ENCODE measurements at places on chromosomes 16 and 17.

DNA sequence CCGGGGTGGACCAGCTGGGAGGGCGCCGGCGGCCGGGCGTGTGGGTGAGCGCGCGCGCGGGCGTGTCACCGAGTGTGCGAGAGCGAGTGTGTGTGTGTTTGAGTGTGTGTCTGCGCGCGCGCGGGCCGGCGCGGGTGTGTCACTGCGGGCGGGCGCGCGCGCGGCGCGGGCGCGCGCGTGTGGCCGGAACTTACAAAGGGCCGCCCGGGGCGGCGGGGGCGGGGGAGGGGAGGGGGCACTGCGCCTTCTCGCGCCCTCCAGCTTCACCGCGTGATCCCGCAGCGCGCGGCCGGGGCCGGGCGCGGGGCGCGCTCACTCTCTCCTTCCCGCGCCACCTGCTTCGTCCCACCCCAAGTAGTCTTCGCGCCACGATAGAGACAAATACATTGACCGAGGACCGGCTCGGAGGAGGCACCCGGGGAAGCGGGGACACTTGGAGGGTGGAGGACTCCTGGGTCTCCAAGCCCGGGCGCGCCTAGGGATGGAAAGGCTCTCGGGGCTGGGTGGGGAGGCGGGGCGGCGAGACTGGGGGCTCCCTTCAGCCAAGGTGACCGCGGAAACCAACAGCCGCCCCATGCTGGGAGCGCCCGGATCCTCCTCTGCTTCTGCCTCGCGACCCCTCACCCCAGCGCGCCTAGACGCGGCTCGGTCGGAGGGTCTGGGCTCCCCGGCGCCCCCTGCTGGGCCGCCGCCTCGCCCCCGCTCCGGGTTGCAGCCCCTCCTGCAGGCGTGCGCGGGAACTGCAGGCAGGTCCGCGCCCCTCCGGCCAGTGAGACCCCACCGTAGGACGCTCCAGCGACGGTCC lies at the start of gene SRCIN1:
TSS of gene SRCIN1 (minus strand) at position 112 of the 805 bp plus-strand sequence. CDS start 247 bp downstream, outside the sequence.
- no peak for DNase-seq

GRCh38 chr16:400061-400591 lies 1.6 kb upstream of the DECR2 start:
- DNase-seq: no peak

GRCh38 chr17:73156166-73156840 lies 8.5 kb upstream of the SSTR2 start:
- peak; percentile 78 for DNase-seq

DNA sequence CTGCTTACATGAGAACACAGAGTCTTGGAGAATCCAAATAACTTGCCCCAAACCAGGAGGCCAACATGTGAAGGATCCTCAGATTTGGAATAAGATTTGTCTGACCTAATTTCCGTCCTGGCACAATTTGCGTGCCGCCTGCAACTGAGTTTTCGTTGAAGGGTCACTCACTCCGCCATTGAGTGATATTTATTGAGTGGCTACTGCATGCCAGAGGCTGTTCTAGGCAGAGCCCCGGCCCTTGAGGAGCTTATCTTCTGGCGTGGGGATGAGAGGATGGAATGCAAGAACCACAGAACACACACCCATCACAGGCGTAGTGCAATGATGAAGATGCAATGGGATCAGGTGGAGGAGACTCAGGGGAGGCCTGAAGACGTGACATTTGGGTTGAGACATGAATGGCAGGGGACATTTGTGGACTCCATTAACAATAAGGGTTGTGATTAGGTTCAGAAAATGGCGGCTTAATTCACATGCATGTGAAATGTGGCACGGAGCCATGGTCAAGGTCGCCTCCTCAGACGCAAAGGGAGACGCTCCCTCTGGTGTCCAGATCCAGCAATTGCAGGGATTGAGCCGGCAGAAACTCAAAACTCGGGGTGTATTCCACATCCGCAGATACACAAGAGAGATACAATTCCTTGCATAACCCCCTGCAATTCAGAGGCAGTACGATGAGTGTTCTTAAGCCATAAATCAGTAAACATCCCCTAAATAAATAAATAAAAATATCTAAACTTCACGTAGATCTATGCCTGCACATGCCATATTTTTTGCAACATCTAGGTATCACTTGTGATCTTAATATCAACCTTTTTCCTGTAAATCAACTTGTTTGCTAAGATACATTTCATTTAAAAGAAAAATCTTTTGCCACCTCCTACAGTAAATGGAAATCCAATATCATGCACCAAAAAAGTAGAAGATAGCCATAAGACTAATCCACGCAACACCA lies 57.9 kb upstream of the CACNG4 start:
- peak; percentile 79 for DNase-seq

- DNase-seq: peak; percentile 63
These were observed 29.0 kb downstream of the IL21R start for GRCh38 chr16:27430923-27431484.

DNA sequence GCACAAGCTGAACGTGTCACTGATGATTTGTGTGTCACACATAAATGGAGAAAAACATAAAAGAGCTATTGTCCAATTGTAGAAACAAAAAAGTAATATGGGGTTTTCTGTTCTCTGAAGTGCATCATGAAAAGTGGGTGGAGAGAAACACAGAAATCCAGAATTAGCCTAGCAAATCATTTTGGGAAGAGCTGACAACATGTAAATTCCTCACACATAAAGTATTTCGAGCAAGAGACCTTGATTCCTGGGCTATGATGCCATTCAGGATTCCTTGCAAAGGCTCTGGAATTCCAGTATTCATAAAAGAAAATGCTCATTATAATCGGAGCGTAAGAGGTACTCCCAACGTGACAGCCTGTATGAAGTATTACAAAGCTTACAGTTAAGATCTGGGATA lies 1.1 kb downstream of the DCUN1D3 start:
- DNase-seq: no peak

GRCh38 chr16:74073456-74073855 lies 223.2 kb upstream of the PSMD7 start:
- no peak for DNase-seq

GRCh38 chr16:47461598-47462266 lies 601 bp downstream of the PHKB start:
- DNase-seq: no peak

- no peak for DNase-seq
These were observed 13.9 kb downstream of the MYL4 start for GRCh38 chr17:47223007-47223406.

GRCh38 chr16:49377196-49377755 lies 3.7 kb downstream of the C16orf78 start:
- no peak for DNase-seq

DNA sequence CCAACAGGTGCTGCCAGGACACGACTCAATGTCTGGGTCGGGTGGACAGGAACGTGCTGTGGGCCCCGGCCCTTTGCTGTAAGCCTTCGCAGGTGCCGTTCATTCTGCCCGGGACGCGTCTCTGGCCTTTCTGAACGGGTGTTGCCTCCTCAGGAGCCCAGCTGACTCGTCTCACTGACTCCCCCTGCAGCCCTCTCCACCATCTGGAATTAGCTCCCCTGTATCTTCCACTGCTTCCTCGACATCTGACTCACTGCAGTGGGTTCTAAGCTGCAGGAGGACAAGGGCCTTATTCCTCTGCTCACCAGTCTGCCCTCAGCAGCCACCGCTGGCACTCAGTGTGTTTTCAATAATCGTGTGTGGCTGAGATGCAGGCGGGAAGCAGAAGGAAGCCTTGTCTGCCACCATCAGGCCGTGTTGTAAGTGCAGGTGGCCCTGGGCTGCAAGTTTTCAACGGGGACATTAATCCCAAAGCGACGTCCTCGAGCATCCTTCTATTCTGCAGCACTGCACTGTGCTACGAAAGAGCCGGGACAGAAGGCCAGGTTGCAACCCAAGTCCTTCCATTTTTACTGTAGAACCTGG lies 256.2 kb downstream of the FOXL1 start:
- DNase-seq: no peak

DNA sequence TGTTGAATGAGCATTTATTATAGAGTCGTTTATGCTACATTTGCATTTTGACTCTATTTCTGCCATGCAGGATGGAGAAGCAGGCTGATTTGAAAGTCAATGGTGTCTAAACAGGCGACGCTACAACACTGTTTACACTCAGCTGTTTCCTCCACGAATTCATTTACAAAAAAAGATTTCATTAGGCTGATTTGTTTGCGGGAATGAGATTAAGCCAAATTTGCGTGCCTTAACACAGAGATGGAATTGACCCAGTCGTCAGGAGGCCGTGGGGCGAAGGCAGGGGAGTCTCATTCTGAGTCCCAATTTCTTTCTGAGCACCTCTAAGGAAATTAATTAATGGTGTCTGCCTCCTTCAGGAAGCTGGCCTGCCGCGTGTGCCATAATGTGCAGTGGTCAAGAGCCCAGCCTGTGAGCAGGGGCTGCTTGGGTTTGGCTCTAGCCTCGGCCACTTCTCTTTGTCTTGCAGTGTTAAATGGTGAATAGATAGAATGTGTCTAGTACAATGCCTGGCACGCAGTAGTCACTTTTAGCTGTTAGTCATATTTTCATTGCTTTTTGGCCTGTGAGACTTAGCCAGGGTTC lies 88.6 kb upstream of the NKD1 start:
- no peak for DNase-seq

- DNase-seq: no peak
These were observed 44.9 kb downstream of the SMURF2 start for GRCh38 chr17:64617125-64617780.

DNA sequence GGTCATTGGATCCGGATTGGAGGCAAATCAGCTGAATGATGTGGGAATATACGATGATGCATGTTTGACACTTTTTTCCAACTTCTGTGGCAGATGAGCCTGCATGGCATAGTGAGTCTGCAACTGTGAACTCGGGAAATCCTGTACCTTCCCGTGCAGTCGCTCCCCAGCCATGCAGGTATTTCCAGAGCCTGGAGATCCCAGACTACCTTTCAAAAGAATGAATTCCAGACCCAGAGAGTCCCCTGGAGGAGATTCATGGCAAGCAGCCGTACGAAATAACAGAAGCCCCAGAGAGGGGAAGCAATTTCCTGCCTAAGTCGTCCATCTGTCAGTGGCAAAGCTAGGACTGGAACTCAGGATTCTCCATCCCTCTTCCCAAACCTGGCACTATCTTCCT lies 75.7 kb upstream of the FAM20A start:
- DNase-seq: no peak

GRCh38 chr16:11147754-11148444 lies 108.1 kb downstream of the SOCS1 start:
- no peak for DNase-seq

GRCh38 chr16:22428654-22429053 lies 54.2 kb upstream of the CDR2 start:
- no peak for DNase-seq

GRCh38 chr16:67466581-67466980 lies 14.4 kb downstream of the ATP6V0D1 start:
- no peak for DNase-seq

DNA sequence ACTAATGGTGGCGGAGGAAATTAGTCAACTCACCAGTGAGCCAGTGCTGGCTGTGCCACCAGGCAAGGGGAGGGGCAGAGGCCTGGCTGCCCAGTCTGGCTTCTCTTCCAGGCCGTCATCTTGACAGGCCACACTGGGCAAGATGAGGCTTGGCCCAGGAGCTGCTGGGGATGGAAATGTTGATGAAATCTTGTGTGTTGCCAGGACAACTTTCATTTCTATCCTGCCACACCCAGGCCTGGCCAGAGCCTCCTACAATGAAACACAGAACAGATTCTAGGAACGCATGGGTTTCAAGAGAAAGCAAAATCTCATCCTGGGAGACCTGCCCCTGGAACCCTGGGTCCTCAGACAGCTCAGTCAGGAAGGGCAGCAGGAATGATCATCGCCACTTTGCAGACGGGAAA lies 9.3 kb downstream of the HEXIM2 start:
- DNase-seq: no peak

GRCh38 chr17:83056583-83057396 lies 22.6 kb upstream of the METRNL start:
- no peak for DNase-seq

- DNase-seq: no peak
These were observed 5.5 kb downstream of the DYNLRB2 start for GRCh38 chr16:80546249-80546648.

- no peak for DNase-seq
These were observed 205.0 kb upstream of the CACNG3 start for GRCh38 chr16:24051125-24051524.

GRCh38 chr16:11417487-11417886 lies 72.2 kb downstream of the RMI2 start:
- DNase-seq: no peak

- DNase-seq: no peak
These were observed 3.1 kb upstream of the MED11 start for GRCh38 chr17:4728124-4728523.

GRCh38 chr17:2719861-2720260 lies 8.3 kb upstream of the CLUH start:
- DNase-seq: no peak

- no peak for DNase-seq
These were observed 1028.1 kb upstream of the EEF2KMT start for GRCh38 chr16:6125483-6126259.

- DNase-seq: no peak
These were observed 24.3 kb downstream of the WSB1 start for GRCh38 chr17:27318228-27318627.

DNA sequence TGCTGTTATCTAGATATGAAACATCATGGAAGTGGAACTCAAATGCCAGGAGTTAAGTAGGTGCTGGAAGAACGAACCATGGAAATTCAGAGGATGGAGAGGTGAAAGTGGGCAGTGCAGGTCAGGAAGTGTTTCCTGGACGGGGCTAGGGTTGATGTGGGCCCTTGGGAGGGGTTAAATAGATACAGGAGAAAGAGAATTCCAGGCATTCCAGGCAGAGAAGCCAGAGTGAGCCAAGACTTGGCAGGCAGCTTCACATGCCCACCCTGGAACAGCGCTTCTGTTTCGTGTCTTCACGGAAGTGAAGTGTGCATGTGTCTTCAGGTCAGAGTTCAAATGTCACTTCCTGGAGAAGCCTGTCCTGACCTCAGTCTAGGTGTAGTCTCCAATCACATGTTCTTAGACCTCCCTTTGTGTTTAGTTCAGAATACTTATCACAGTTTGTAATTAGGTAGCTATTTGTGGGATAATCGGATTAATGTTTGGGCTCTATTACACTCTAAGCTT lies 41.3 kb downstream of the GP2 start:
- DNase-seq: no peak

DNA sequence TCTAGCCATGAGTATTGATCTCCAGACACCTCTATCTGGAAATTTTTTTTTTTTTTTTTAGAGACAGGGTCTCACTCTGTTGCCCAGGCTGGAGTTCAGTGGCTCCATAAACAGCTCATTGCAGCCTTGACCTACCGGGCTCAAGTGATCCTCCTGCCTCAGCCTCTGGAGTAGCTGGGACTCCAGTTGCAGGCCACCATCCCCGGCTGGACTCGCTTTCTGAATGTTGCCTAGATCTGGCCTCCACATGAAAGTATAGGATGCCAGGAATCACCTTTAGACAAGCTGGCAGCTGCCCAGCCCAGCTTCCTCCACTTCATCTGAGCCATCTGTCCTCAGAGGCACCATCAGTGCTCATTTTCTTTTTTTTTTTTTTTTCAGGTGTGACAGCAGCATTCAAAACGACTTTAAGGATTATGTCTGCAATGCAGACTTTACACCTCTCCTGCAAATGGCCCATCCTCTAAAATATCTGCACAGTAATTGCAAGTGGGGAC lies 6.4 kb upstream of the PRR14 start:
- DNase-seq: no peak

- DNase-seq: no peak
These were observed 27.1 kb downstream of the EPN2 start for GRCh38 chr17:19264268-19264667.

- no peak for DNase-seq
These were observed 17.0 kb downstream of the ABCC3 start for GRCh38 chr17:50651661-50652060.

GRCh38 chr17:40069751-40070708 lies 7.3 kb downstream of the THRA start:
- no peak for DNase-seq

- DNase-seq: no peak
These were observed 65.7 kb downstream of the CENPV start for GRCh38 chr17:16287563-16288027.

Measured in left forelimb (tissue), 1 donor.